Esophagus muscularis mucosa (tissue), 4 donors: ENCODE measurements at places on chromosomes 13 and 19.

DNA sequence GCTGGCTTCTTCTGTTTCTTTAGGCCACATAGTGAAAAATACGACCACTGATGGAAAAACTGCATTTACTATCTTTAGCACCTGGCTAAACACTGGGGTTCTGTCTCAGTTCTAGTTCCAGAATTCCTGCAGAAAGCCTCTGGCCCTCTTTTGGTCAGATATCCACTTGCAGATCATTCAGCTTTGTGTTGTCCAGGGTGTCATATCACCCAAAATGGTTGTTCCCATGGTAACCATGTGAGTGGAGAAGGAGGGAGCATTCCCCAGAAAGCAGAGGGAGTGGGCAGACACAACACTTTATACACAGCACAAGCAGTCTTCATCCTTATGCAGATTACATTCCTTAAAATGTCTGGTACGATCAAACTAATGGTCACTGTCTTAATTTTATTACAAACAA, 73.5 kb downstream of the CAB39L start:
- no peak for DNase-seq

DNA sequence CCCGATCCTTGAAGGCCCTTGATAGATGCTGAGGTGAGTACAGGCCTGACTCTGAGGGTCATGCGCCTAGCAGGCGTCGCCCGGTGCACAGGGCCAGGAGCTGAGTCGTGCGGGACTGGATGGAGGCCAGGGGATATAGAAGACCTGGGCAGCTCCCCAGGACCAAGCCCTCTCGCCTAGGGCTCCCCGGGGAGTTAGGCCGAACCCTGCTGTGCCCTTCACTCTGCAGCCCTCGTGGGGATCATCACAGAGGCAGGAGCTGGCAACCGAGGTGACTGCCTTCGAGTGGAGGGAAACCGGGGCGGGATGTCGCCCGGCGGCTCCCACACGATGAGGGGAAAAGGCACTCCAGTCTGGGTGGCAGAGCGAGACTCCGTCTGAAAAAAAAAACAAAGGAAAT, 11.7 kb downstream of the CSNK1G2 start:
- DNase-seq, result no peak

- DNase-seq, result no peak
Observed at GRCh38 chr13:62583466-62583865, 1167.8 kb upstream of the PCDH20 start.

DNA sequence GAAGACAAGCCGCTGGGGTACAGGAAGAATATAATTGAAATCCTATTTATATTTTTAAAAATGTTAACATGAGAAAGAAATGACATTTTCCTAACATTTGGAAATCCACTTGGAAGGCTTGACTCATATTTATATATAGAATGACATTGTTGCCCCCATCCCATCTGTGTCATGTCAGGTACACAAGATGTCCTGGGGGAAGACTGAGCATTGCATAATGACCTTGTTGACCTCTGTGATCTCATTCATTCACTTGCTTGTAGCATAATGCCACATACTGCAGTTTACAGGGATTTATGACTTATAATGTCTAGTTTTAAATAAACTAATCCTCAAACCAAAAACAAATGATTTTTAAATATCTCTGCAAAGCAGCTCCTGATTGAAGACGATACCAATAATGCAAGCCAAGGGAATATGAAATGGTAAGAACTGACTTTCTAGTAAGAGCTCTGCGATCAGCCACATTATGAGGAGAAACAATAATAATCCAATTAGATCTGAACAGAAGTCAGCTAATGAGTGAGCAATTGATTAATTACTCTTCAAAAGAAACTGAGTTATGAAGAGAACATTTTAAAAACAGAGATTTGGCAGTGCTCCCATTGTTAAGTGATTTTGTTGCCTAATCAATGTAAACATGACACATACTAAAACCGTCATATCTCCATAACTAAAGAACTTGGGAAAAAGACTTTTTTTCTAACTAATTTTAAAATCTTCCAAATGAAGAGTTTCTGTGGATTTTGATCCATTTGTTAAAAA, 21.2 kb upstream of the VWA8 start:
- DNase-seq, result no peak

GRCh38 chr19:28940751-28941500, 272.0 kb downstream of the UQCRFS1 start:
- DNase-seq, result no peak
